ENCODE measurements at places on chromosomes 4 and X. TPM values are rescaled to one million over a fixed set of nuclear protein-coding genes. Genes with fewer than 3 reads are reported as not detected.

- no peak for DNase-seq
These were observed 33.8 kb upstream of the FAT4 start for GRCh38 chr4:125280892-125281403.

GRCh38 chr4:186486172-186486571 is 69.2 kb downstream of the MTNR1A start:
- no peak for DNase-seq

- DNase-seq, result no peak
These were observed 229.8 kb downstream of the NDST4 start for GRCh38 chr4:114883641-114884040.

FABP2 gene
- total RNA-seq, result 104 TPM

DNA sequence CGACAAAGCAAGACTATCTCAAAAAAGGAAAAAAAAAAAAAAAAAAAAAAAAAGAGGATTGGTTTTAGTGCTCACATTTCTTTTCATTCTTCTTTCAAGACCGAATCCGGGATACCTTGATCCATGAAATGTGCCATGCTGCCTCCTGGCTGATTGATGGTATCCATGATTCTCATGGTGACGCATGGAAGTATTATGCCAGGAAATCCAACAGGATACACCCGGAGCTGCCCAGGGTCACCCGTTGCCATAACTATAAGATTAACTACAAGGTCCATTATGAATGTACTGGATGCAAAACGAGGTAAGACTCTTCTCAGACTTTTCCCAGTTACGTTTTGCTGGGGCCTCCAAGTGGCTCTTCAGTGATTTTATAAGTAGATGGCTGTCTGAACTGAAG is 6.1 kb downstream of the CXCR3 start:
- DNase-seq, result no peak

GRCh38 chr4:82287720-82288119 is 86.1 kb downstream of the HNRNPD start:
- DNase-seq, result no peak

RHOXF2B gene
- total RNA-seq, result not detected

Data from left colon (tissue), 2 donors.